ENCODE measurements at places on chromosomes 7 and 10.

- no peak for DNase-seq
Measured at GRCh38 chr10:62426086-62426485, 51.9 kb downstream of the ZNF365 start.

DNA sequence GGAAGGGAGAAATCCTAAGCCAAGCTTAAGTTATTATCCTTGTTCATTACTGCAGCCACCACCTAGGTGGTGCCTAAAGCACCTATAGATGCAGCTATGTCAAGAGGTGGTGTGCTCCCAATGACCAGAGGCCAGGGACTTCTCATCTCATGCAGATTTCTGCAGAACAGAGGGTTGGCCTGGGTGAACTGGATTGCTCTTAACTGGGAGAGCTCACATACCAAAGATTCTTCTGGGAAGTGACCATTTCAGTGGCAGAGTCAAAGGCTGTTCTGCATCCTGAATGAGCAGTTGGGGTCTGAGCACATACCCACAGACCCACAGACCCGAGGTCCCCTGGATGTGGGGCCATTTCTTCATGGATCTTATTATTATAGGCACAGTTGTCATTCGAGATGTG, 2.1 kb upstream of the CRHR2 start:
- no peak for DNase-seq

DNA sequence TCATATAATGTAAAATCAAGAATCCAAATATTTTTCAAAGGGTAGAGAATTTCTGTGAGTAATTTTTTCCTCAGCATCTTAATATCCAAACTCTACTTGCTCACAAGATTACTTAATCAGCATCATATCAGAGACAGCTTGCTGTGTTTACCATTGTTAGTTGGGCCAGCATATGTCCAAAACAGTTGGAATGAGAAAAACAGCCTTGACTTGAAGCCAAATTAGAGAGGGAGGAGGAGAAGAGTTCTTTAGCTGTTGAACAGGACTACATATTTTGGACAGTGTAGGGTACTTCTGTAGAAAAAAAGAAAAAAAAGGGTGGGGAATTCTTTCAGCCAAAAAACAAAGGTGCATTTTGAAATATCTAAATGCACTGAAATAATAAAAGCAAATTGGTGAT, 69.8 kb downstream of the HDAC9 start:
- DNase-seq, result no peak

GRCh38 chr7:25314094-25314730, 85.9 kb upstream of the NPVF start:
- DNase-seq, result no peak

DNA sequence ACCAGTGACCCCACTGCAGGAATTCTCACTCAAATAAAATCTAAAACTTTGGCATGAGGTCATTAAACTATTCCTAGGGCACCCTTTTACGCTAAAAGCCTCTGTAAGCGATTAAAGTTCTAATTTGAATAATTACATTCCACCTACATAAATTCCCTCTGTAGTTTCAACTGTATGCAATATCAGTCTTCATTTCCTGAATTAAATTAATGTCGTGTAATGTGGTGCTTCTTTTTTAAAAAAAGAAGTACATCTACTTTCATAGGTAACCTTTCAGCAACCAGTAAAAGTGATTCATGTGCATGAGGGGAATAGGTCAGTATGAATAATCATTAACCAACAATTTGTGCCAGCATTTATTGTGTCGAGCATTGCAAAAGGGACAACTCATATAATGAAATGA, 44.7 kb downstream of the IMMP2L start:
- no peak for DNase-seq

GRCh38 chr10:124849111-124849773, 47.6 kb downstream of the ABRAXAS2 start:
- DNase-seq, result no peak

GRCh38 chr10:104264783-104265182, 4.2 kb upstream of the GSTO2 start:
- DNase-seq, result no peak

- no peak for DNase-seq
Measured at GRCh38 chr7:38339953-38340819, 66.8 kb upstream of the TARP start.

- DNase-seq, result no peak
Measured at GRCh38 chr7:55105952-55106351, 87.1 kb downstream of the EGFR start.

DNA sequence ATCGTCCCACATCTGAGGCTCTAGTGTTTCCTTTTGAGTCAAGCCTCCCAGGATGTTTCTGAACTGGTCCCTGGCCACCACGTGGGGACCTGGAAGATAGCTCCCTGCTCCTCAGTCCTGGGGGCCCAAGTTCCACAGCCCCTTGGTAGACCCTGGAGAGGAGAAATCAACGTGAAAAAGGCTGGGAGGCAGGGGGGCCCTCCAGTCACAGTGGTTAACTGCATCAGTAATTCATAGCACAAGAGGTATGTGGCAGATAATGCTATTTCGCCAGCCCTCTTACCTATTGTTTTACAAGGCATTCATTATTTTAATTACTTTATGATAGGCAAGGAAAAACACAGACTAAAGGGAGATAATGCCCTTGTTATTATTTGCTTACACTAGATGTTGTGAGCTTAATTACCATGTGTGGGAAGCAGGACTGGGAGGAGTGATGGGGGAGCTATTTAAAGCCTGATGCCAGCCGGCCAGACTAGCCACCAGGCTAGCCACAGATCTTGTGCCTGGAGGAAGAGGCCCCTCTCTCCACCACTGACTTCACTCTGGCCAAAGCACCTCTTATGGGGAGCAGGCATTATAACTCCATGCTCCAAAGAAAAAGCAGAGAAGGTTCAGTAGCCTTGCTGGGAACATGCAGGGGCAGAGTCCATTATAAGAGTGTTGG, 230.7 kb downstream of the KCNMA1 start:
- DNase-seq, result no peak

GRCh38 chr10:117463545-117463920, 79.0 kb upstream of the EMX2 start:
- DNase-seq, result no peak

- no peak for DNase-seq
Measured at GRCh38 chr10:127855591-127855881, 37.2 kb downstream of the CLRN3 start.

- DNase-seq, result no peak
Measured at GRCh38 chr10:71323407-71323806, 4.3 kb downstream of the SLC29A3 start.

DNA sequence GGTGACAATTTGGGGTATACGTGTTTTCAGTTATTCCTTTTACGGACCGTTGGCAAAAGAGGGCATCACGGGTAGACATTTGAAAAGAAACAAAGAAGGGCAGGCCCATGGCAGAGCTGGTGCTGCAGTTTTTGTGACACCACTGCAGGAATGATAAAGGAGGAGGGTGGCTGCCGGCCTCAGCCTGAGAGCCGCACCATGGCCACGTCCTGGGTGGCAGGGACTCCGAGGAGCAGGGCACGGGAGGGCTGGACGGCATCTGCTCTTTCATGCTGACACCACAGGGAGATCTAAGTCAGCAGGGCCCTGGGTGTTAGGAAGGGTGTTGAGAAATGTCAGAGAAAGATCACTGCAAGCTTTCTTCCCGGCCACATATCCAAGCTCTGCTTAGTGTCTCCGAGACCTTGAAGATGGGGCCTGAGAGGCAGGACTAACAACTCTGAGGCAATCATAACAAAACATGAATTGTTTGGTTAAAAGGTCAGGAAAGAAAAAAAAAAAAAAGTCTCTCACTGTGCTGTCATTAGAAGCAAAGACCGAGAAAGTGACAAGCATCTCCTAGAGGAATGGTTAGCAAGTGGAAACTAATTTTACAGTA, 36.6 kb downstream of the INSYN2A start:
- DNase-seq, result no peak

DNA sequence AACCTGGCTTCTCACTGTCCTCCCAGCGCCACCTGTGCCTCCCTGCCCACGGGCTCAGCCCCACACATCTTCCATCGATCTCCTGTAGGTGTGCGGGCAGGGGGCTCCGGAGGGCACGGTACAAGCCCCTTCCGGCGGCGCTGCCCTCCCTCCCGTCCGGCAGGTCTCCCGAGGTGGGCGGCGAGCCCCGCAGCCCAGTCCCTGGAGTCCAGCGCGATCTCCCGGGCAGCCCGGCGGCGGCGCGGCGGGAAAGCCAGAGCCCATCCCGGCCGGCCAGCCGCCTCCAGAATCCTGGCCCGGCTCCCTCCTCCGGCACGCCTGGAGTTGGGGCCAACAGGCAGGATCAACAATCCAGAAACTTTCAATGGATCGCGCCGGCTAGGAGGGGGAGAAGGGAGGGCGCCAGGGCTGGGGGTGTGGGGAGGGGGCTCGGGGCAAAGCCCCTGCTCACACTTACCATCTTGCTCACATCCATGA, 100.1 kb downstream of the HIP1 start:
- peak; percentile 70 for DNase-seq

- DNase-seq, result no peak
Measured at GRCh38 chr7:107857541-107857912, 33.5 kb upstream of the DLD start.

DNA sequence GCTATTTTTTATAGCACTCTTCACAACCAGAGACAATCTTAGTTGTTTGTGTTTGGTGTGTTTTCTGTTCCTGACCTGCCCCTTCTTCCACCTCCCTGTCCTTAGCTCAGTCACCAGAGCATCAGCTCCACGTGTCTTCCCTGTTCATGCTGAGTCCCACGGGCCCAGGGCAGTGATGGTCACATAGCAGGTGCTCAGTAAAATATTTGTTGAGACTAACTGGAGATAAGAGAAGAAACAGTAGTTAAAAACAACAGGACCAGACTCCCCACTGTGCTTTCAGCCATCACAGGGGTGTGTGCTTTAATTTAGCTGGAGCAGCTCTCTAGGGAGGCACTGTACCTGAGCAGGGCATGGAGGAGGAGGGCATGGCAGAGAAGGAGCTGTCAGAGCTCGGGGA, 307.3 kb upstream of the ZNF32 start:
- no peak for DNase-seq

DNA sequence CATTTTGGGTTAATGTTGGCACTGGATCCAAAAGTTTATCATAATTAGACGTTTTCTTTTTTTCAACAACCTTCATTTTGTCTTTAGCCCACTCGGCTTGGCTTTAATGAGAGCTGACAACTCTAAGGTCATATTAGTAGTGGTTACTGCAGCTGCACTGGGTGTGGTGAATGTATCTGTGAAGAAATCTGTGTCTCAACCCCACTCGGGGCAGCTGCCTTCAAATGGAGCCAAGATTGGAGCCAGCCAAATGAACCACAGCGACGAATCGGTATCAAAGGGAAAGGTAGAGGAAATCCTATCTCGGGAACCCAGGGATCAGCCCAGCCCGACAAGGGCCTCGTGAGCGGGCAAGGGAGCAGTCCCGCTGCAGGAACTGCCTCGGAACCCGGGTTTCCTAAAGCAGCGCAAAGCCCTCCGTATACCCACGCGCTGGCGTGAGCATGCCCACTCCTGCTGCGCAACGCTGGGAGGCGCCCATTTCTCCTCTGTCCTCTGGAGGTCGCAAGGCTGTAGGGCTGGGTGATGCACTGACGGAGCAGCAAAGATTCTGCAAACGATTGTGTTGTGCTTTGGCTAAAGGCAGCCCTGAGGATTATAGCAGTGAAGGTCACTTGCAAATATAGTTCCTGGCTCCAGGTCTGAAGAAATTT, 98.7 kb upstream of the MBL2 start:
- no peak for DNase-seq

DNA sequence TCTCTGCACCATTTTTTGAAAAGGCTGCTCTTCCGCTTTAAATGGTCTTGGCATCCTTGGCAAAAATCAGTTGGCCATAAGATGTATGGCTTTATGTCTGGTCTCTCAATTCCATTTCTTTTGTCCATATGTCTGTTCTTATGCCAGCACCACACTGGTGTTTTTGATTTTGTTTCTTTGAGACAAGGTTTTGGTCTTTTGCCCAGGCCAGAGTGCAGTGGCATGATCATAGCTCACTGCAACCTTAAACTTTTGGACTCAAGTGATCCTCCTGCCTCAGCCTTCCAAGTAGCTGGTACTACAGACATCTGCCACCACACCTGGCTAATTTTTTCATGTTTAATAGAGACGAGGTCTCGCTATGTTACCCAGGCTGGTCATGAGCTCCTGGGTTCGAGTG, 48.5 kb downstream of the ANLN start:
- DNase-seq, result no peak

GRCh38 chr7:138663725-138664710, 37.1 kb downstream of the SVOPL start:
- peak; percentile 25 for DNase-seq

- no peak for DNase-seq
Measured at GRCh38 chr7:24778543-24779282, 21.4 kb upstream of the GSDME start.

DNA sequence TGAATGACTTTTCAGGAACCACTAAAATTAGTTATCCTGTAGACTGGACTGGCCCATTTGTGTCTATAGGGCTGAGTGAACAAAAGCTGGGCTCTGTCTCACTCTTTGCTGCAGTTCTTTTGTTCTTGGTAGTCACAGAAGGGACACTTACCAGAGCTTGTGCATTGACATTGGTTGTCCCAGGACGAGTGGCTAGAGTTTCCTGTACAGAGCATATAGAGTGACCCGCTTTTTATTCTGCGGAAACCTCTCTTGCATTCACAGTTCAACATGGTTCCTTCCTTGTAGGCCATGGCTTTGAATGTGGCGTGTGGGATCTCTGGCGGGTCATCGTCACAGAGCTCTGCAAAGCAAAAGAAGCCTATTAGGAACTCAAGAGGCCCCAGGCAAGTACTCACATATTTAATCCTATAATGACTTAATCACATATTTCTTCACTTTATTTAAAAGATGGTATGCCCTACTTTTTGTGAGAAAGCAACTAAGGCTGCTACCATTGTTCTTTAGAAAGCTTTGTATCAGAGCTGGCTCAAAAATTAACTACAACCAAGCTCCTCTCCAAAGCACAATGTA, 36.4 kb downstream of the IL2RA start:
- DNase-seq, result no peak

DNA sequence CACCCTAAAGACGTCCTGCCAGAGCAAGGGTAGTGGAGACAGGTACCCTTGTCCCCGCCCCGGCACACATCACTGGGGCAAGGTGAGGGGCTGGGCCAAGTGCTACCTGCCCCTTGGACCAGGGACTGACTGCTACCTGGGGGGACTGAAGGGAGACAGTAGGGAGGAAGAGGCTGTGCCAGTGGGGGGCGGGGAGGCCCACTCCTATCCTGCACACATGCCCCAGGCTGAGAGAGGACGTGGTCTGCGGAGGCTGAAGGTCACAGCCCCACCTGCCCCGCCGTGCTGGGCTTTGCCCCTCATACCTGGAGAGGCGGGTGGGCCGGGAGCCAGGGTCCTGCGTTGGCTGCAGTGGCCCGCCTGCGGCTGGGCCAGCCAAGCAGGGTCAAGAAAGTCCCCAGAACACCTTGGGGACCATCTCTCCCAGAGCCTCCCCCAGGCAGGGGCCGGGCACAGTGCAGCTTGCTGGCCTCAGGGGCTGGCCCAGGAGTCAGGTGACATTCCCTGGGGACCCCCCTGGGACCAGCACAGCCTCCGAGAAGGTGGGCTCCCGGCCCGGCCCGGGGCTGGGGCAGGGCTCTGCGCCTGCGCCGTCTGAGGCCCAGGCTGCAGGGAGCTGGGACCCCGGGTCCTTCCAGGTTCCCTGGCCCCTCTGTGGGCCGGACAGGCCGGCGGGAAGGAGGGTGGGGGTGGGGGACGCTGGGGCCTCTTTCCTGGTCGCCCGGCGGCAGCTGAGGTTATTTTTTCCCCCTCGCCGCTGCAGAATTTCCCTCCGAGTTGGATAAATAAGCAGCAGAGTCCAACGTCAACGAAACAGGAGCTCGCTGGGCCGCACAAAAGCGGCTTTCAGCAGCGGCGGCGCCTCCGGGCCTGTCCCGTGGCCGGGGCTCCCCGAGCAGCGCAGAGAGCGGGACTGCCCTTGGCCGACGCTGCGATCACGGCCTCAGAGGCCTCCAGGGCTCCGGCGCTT, 9.8 kb upstream of the FZD9 start:
- no peak for DNase-seq

GRCh38 chr7:77181015-77181595, 18.5 kb downstream of the FGL2 start:
- DNase-seq, result no peak
